ENCODE measurements at places on chromosomes 4 and X.

DNA sequence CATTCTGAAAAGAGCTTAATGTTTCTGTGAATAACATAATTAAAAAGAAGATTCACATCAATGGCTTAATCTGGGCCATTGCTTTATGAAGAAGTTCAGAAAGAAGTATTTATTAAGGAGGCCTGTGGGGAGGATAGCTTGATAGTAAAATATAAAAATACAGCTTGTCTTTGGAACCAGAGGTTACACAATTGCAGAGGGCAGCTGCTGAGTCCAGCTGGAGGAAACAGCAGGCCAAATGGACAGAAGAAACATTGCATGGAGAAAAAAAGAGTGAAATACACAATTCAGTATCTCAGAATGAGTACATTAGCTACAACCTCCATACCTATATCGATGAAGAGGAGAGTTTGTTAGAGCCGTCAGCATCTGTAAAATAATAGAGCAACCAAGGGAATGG lies 148.0 kb upstream of the NPY2R start:
- no peak for DNase-seq

DNA sequence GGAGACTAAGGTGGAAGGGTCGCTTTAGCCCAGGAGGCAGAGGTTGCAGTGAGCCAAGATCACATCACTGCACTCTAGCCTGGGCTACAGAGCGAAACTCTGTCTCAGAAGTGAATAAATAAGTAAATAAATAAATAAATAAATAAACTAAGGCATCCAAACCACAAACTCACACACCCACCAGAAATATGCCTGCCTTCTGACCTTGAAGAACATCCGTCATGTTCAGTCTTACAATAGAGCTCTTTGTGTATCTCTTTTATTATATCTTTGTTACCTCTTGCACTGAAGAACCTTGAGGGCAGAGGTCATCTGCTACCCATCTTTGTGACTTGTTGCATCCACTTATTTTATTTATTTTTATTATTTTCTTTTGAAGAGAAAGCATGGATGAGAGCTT lies 71.6 kb downstream of the PRRG1 start:
- DNase-seq, result no peak

- no peak for DNase-seq
Measured at GRCh38 chr4:167397586-167397985, 163.3 kb upstream of the SPOCK3 start.

- peak; percentile 9 for DNase-seq
Measured at GRCh38 chr4:15198070-15198727, 195.9 kb downstream of the CPEB2 start.

- DNase-seq, result peak; percentile 39
Measured at GRCh38 chr4:15003401-15003890, 1.2 kb downstream of the CPEB2 start.

DNA sequence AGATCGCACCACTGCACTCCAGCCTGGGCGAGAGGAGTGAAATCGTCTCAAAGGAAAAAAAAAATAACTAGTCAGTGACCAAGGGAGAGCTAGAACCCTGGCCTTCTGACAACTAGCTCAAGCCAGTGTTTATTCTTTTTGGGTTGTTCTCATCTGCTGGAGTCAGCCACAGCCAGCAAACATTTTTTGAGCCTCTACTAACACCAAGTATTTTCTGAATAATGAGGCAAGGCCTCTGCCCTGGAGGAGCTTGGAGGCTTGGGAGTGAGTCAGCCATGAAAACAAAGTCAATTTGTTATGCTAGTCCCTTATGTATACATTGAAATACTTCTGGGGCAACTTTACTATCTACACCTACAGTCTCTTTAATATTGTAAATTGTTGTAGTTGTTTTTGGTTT lies 46.5 kb downstream of the TMA16 start:
- DNase-seq, result peak; percentile 66

DNA sequence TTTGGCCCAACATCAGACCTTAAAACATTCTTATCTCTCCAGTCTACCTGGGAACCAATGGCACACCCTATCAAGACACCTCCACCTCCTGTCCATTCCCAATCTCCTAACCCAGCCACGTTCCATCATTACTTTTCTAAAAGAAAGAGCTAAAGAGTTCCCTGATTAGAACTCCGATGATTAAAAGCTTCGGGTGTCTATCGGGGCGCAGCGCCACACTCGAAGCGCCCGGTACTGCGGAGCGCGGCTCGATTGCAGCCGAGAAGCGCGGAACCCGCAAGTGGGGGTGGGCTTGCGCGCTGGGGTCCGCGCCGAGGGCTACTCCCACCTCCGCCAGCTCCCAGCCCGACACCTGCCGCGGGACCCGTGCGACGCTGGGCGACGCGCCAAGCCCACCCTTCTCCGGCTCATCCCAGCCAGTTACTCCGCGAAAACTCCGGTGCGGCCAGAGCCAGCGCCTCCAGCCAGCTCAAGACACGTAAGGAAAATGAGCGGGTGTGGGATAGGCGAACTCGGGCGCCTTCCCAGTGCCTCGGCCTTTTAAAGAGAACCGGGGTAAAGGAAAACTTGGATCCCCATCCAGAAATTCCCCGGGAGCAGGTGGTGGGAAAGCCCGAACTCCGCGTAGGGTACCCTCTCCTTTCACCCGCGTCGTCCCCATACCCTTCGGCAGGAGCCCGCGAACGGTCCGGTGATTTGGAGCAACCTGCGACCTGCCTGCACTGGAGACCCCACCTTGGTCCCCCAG lies 593 bp downstream of the NPY1R start:
- DNase-seq, result peak; percentile 4

GRCh38 chr4:31408121-31408520 lies 688.0 kb downstream of the PCDH7 start:
- DNase-seq, result no peak

DNA sequence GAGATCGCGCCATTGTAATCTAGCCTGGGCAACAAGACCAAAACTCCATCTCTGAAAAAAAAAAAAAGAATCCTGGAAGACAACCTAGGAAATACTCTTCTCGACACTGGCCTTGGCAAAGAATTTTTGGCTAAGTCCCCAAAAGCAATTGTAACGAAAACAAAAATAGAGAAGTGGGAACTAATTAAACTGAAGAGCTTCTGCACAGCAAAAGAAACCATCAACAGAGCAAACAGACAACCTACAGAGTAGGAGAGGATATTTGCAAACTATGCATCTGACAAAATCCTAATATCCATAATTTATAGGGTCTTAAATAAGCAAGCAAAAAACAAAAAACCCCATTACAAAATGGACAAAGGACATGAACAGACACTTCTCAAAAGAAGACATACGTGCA lies 76.5 kb upstream of the DUSP21 start:
- DNase-seq, result no peak

DNA sequence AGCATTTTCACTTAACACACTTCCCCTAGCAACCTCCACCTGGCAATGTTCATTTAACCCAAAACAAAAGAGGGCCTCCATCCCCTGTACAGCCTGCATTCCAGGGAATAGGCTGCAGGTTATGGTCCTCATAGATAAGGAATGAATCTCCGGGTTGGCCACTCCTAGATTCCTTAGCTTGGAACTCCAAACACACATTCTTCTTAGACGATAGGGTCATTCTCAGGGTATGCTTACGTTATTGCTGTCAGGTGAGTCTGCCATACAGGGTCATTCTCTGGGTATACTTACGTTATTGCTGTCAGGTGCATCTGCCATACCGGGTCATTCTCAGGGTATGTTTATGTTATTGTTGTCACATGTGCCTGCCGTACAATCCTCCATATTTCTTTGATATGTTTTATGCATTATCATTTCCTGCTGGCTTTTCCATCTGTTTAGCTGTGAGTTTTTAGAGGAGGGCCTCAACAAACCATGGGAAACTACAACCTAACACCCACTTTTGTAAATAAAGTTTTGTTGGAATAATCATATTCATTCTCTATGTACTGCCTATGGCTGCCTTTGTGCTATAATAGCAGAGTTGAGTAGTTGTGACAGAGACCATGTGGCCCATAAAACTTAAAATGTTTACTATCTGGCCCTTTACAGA lies 8.2 kb upstream of the AFF1 start:
- no peak for DNase-seq

DNA sequence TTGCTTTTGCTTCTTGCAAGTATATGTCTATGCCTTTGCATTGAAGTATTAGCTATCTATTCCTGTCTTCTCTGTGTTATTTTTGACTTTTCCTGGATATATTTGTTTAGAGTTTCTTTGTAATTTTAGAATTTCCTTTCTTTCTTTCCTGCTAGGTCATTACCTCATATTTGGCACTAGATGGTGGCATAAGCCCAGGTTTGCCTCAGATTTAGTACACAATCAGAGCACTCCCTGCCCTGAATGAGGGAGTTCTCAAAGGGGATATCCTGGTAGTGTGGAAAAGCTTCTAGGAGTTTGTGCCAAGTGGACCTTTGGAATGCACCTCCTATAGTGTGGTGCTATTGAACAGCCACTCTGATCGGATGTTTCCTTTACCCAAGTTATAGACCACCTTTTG lies 181.6 kb downstream of the UGT8 start:
- peak; percentile 27 for DNase-seq

GRCh38 chrX:74980802-74981201 lies 55.5 kb upstream of the NEXMIF start:
- DNase-seq, result no peak

DNA sequence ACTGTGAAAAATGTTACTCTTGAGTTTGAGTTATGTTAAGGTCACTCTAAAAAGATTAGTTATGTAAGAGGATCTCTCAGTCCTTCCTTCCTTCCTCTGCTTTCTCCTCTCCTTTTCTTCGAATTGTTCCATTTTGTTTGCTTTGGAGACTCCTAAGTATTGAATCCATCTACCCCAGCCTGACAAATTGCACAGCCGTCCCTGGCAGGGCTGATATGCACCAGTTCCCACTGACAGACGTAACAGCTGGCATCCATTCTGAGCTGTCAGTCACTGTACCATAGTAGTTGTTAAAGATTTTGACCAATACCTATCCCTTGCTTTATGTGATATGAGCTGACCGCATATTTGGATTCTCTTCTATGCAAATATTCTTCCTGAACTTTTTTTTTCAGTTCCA lies 210.7 kb upstream of the IGFBP7 start:
- DNase-seq, result no peak

DNA sequence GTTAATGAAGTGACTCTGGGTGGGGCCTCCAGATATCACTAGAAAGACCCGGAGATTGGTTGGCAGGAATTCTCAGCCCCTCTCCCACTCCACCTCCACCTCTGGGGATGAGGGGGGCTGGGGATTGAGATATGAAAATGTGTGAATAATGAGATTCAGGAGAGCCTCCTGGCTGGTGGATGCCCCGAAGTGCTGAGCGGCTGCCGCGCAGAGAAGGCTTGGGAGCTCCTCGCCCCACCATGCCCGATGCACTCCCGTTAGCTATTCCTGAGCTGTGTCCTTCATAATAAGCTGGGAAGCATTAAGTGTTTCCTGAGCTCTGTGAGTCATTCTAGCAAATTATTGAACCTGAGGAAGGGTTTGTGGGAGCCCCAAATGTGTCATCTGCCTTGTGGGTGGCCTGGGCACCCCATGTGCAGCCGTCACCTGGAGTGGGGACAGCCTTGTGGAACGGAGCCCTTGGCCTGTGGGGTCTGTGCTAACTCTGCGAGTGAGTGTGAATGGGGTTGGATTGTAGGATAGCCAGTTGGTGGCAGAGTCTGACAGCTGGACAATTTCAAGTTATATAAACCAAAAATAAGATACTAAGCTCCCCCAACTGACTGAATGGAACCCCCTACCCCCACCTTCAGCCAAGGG lies 4.4 kb upstream of the MAEA start:
- DNase-seq, result no peak

GRCh38 chr4:141543706-141544105 lies 92.7 kb upstream of the IL15 start:
- no peak for DNase-seq

DNA sequence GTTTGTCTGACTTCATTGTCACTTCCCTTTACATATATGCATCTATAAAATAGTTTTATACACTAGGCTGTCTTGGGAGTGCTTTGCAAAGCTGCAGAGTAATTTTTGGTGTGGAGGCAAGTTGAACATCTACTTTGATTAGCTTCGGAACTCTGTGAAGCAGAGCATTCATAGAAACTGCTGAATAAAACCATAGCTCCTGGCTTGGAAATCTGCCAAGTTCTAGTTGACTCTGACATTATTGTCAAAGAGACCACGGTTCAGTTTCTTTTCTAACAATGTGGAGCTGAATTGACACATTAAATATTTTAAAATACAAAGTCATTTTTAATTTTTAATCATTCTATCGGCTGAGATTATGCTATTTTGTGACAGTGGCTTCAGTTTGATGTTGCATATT lies 335.0 kb downstream of the BMPR1B start:
- DNase-seq, result no peak

- no peak for DNase-seq
Measured at GRCh38 chr4:74733756-74734155, 60.6 kb downstream of the BTC start.

GRCh38 chrX:253451-254297 lies 27.5 kb upstream of the PLCXD1 start:
- DNase-seq, result no peak

- DNase-seq, result peak; percentile 65
Measured at GRCh38 chr4:40662962-40663604, 33.4 kb upstream of the RBM47 start.

DNA sequence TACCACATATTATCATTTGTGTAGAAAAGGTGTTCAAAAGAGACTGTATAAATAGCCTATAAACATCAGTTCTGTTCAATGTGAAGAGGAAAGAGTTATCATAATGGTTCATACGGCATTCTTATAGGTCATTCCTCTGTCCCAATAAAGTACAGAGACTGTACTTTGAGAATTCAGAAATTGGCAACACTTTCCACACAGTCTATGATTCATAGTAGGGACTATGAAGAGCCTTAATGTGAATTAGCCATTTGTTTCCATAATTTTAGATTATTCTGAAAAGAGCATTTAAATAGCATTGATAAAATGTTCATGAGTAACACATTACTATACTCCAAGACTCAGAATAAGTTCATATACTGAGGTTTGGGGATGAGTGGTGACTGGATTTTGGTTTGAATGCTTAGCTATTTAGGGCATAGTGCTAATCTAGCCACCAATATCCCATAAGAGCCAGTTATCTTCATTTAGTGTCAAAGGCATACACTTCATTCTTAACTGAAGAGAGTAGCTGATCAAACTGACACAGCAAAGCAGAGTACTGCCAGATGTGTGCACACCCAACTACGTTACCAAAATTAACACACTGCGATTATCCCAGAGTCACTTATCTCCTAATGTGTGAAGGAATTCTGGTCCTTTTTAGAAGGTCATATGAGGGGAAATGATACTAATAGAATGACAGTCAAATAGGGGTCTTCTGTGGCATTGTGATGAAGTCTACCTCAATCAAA lies 10.2 kb downstream of the ANK2 start:
- DNase-seq, result no peak

DNA sequence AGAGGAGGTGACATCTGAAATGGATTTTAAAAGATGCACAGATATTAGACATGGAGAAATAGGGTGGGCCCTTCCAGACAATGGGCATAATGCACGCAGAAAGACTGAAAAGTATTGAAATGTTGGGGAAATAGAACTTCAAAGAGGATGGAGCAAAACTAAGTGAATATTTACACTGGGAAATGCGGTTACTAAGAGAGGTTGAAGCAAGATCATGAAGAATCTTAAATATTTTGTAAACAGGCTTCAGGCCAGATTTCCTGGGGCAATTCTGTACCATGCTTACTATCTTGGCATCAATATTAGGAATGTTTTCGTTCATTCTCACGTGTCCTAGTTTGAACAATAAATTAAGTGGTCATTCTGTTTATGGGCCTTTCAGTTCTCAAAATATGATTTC lies 216.3 kb downstream of the ADAMTS3 start:
- DNase-seq, result no peak

Data from fibroblast of skin of right quadriceps (primary cell).